ENCODE measurements at places on chromosomes 11 and 22.
A peak's percentile ranks its signal among the peaks of the same experiment; 100 is the strongest.

- ATAC-seq: no peak
Observed at GRCh38 chr11:85663080-85663752, 1.7 kb downstream of the CREBZF start.

DNA sequence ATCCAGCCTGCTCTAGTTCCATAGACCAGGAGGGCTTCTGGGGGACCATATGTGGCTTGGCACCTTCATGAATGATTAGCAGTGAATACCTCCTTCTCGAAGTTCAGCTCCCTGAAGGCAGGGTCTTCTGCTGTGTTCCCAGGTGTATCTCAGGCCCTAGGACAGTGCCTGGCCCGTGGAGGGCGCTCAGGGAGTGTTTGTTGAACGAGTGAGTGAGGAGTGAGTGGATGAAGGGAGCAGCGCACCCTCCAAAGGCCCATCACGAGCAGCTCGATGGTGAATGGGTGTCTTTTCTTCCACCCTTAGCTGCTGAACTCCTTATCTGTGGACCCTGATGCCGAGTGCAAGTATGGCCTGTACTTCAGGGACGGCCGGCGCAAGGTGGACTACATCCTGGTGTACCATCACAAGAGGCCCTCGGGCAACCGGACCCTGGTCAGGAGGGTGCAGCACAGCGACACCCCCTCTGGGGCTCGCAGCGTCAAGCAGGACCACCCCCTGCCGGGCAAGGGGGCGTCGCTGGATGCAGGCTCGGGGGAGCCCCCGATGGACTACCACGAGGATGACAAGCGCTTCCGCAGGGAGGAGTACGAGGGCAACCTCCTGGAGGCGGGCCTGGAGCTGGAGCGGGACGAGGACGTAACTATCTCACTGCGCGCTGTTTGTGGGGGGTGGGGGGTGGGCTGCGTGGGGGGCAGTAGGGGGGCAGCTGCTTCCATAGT, 9.5 kb downstream of the ANO1 start:
- ATAC-seq: no peak

DNA sequence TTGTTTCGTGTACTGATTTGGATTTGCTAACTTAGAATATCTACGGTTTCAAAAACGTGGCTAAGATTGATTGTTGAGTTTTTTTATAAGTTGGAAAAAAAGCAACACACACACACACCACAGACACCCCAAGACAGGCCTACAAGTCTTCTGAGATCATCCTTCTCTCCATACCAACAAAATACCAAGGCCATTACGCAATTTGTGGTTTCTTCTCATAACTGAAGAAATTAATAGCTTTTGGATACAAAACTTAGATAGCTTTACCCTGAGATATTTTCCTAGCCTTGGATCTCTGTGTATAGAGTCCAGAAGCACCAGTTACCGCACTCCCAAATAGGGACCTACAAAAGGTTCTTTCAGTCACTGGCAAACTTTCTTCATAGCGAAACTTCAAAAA, 113.6 kb downstream of the SIK3 start:
- ATAC-seq: no peak

- no peak for ATAC-seq
Observed at GRCh38 chr11:129640671-129641070, 175.0 kb upstream of the TMEM45B start.

- no peak for ATAC-seq
Observed at GRCh38 chr11:133832096-133832990, 13.0 kb downstream of the SPATA19 start.

- ATAC-seq: no peak
Observed at GRCh38 chr11:122192634-122193255, 76.7 kb upstream of the BLID start.

GRCh38 chr22:20131859-20132685, 468 bp downstream of the ZDHHC8 start:
- peak; percentile 0 for ATAC-seq

- no peak for ATAC-seq
Observed at GRCh38 chr11:36458129-36458915, 51.8 kb downstream of the TRAF6 start.

Measured in stimulated activated memory B cell treated with anti-CD40 and anti-IgM and Interleukin-4, amounts not matched to agents 10 μg/mL and 1 μg/mL and 100 μg/mL, for 72 hours (primary cell).